T-helper 17 cell (primary cell): ENCODE measurements at places on chromosomes 2 and 18. TPM values are rescaled to one million over a fixed set of nuclear protein-coding genes. Genes with fewer than 3 reads are reported as not detected.

DNA sequence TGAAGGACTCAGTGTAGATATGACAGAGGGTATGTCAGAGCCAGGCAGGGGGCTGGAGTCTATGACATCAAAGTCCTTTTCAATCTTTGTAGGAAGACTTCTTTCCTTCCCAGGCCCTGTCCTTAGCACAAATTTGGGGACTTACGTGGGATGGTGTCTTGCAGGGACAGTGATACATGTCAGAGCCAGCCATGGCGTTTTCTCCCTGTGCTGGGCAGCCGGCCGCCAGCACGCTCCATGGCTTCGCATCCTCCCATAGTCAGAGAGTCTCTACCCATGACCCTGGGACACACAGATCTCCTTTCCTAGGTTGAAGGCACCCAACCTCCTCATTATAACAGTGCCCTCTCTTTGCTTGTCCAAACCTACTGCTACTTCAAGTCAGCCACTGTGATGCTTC, 156.9 kb upstream of the MYCN start:
- no peaks in the 10 kb centered on the region for H3K36me3 ChIP-seq
- H3K4me1 ChIP-seq = no peaks in the 10 kb centered on the region
- no peaks in the 10 kb centered on the region for H3K27me3 ChIP-seq
- no peak overlapping the region for H3K4me3 ChIP-seq

The CCDC141 gene
- total RNA-seq = 22.8 TPM

- no peak overlapping the region for H3K4me3 ChIP-seq
- H3K36me3 ChIP-seq = no peaks in the 10 kb centered on the region
- peaks cover 40% of the 10 kb centered on the region for H3K27me3 ChIP-seq
- no peak for DNase-seq
- no peaks in the 10 kb centered on the region for H3K4me1 ChIP-seq
Observed at GRCh38 chr18:57466745-57467409, 31.7 kb downstream of the ONECUT2 start.

The CHRND gene
- not detected for total RNA-seq

DNA sequence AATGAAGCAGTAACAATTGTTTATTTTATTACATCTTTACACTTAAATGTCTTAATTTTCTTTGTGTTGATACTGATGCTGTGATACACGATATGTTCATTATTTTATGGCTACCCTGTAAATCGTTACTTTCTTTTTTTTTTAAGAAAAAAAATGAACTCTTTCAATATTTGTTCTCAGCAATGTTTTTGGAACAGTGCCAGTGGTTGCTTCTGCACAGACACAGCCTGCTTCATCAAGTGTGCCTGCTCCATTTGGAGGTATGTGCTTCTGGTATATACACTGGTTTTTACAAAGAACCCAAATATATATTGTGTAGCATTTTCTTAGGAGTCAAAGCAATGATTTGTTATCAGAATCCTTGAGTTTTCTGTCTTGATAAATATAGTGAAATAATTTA, 62.2 kb upstream of the SCYGR2 start:
- H3K27me3 ChIP-seq = no peaks in the 10 kb centered on the region
- H3K4me1 ChIP-seq = peaks cover 2% of the 10 kb centered on the region
- peaks cover 6% of the 10 kb centered on the region for H3K36me3 ChIP-seq
- no peak overlapping the region for H3K4me3 ChIP-seq
- H3K27ac ChIP-seq = no peak overlapping the region

GRCh38 chr2:58900246-58901027, 659.3 kb upstream of the FANCL start:
- no peak overlapping the region for H3K4me3 ChIP-seq
- H3K4me1 ChIP-seq = no peaks in the 10 kb centered on the region
- H3K27ac ChIP-seq = no peak overlapping the region
- H3K27me3 ChIP-seq = no peaks in the 10 kb centered on the region
- H3K36me3 ChIP-seq = no peaks in the 10 kb centered on the region

DNA sequence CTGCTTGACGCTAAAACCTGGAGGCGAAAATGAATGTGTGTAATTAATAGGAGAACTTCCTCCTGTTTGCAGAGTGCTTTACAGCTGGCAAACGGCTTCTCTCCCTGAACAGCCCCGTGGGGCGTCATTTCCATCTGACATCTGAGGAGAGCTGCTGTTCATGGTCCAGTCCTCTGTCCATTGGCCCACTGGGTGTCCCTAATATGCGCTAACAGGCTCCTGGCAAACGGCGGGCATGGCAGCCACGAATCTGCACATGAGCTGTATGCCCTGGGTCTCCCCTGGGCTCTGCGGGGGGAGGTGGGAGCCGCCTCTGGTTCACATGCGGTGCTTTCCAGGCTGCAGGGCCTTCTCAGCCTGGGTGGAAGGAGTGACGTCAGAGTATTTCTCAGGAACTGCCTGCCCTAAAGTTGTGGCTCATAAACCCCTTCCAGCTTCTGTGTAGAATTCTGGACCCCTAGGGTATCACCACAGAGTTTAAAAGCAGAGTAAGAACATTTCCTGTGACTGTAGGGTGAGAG, 73.2 kb downstream of the LRRFIP1 start:
- H3K27me3 ChIP-seq = no peaks in the 10 kb centered on the region
- H3K4me1 ChIP-seq = peaks cover 78% of the 10 kb centered on the region
- H3K27ac ChIP-seq = peak overlapping the region; percentile 99
- peak overlapping the region; percentile 90 for H3K4me3 ChIP-seq
- H3K36me3 ChIP-seq = peaks cover 2% of the 10 kb centered on the region

- peaks cover 3% of the 10 kb centered on the region for H3K4me1 ChIP-seq
- no peaks in the 10 kb centered on the region for H3K36me3 ChIP-seq
- H3K27me3 ChIP-seq = peaks cover 52% of the 10 kb centered on the region
Observed at GRCh38 chr18:11784674-11785304, 66.4 kb upstream of the CHMP1B start.

- no peaks in the 10 kb centered on the region for H3K36me3 ChIP-seq
- peaks cover 34% of the 10 kb centered on the region for H3K27me3 ChIP-seq
- H3K4me1 ChIP-seq = no peaks in the 10 kb centered on the region
- no peak overlapping the region for H3K27ac ChIP-seq
- DNase-seq = no peak
Observed at GRCh38 chr2:158760887-158761286, 34.2 kb upstream of the DAPL1 start.

DNA sequence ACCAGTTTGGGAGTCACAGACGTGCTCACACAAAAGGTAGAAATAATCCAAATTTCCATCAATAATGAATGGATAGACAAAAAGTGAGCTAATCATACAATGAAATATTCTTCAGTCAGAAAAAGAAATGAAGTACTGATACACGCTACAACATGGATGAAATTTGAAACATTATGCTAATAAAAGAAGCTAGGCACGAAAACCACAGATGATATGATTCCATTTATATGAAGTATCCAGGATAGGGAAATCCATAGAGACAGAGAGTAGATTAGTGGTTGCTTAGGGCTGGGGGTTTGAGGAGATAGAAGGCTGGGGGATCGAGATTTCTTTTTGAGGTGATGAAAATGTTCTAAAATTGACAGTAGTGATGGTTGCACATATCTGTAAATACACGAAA, 43.0 kb upstream of the ATP6V1B1 start:
- H3K27ac ChIP-seq = no peak overlapping the region
- DNase-seq = no peak
- peaks cover 97% of the 10 kb centered on the region for H3K27me3 ChIP-seq
- H3K36me3 ChIP-seq = peaks cover 17% of the 10 kb centered on the region

The PDCD1 gene
- 10.4 TPM for total RNA-seq

The CYRIA gene
- total RNA-seq = 0.68 TPM
